ENCODE measurements at places on chromosomes 7 and 10. TPM values are rescaled to one million over a fixed set of nuclear protein-coding genes. Genes with fewer than 3 reads are reported as not detected.

The NKX1-2 gene
- not detected for polyA plus RNA-seq

The LRRC17 gene
- 0.90 TPM for polyA plus RNA-seq

The IL15RA gene
- polyA plus RNA-seq = 11.1 TPM

The AQP1 gene
- polyA plus RNA-seq = 16.2 TPM

The SKIDA1 gene
- polyA plus RNA-seq = 0.48 TPM

The OR6B1 gene
- polyA plus RNA-seq = not detected

GRCh38 chr10:3865565-3865964, 80.6 kb upstream of the KLF6 start:
- H3K27me3 ChIP-seq = no peaks in the 10 kb centered on the region
- no peak overlapping the region for H3K4me3 ChIP-seq
- DNase-seq = no peak
- H3K27ac ChIP-seq = no peak overlapping the region

GRCh38 chr10:78805176-78805575, 263.6 kb upstream of the ZMIZ1 start:
- H3K36me3 ChIP-seq = no peaks in the 10 kb centered on the region
- H3K27ac ChIP-seq = no peak overlapping the region
- peaks cover 4% of the 10 kb centered on the region for H3K4me1 ChIP-seq
- H3K4me3 ChIP-seq = no peak overlapping the region
- DNase-seq = no peak

DNA sequence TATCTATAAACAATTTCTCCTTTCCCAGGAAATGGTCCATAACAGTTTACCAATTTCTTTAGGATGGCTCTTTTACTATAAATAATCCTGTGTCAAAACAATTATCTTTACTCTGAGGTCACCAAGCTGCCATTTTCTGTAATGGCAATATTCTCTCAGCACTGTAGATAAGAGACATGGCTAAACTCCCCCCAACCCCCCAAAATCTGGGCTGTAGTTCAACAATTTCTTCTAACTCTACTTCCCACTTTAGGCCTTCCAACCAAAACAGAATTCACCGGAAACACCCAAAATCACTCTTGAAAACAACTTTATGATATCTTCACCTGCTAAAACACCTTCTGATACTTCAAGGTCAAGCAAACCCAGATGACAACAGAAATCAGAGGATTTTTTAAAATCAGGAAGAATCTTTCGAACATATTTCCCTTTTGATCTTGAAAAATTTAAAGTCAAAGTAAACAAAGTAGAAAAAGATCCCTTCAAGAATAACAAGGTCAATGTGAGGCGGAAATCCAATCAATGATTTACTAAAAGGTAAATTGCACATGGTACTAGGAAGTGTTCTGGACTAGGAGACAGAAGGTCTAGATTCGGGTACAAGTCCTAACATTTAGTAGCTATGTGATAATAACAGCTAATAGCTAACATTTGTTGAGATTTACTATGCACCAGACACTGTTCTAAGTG, 176.8 kb downstream of the CPEB3 start:
- DNase-seq = no peak
- no peaks in the 10 kb centered on the region for H3K4me1 ChIP-seq
- no peak overlapping the region for H3K27ac ChIP-seq
- no peaks in the 10 kb centered on the region for H3K27me3 ChIP-seq

GRCh38 chr7:82109288-82109687, 334.3 kb downstream of the CACNA2D1 start:
- H3K27ac ChIP-seq = no peak overlapping the region
- no peaks in the 10 kb centered on the region for H3K27me3 ChIP-seq

- H3K27ac ChIP-seq = peak overlapping the region; percentile 90
- no peaks in the 10 kb centered on the region for H3K36me3 ChIP-seq
- H3K27me3 ChIP-seq = no peaks in the 10 kb centered on the region
- peaks cover 40% of the 10 kb centered on the region for H3K4me1 ChIP-seq
Measured at GRCh38 chr7:37342688-37343471, 105.8 kb downstream of the ELMO1 start.

DNA sequence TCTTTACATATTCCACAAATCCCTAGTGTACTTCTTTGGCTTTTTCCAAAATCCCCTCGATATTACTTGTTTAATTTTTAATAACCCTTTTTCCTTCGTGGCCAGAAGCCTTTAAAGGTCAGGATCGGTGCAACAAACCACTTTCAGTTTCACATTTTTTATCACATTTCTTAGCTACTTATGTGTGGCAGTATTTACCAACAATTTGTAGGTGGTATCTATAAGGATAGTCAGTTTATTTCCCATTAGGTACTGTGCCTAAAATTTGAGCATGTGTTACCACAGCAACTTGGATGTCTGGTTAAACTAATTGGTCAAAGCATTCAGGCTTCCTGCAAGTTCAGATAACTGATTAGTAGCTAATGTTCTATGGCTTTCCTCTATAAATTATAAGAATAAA, 104.9 kb downstream of the CDK14 start:
- no peak overlapping the region for H3K4me3 ChIP-seq
- H3K27ac ChIP-seq = no peak overlapping the region
- peaks cover 10% of the 10 kb centered on the region for H3K4me1 ChIP-seq
- DNase-seq = no peak
- H3K36me3 ChIP-seq = no peaks in the 10 kb centered on the region

- H3K4me3 ChIP-seq = no peak overlapping the region
- no peaks in the 10 kb centered on the region for H3K27me3 ChIP-seq
- DNase-seq = no peak
Measured at GRCh38 chr7:105330526-105330925, 58.2 kb downstream of the SRPK2 start.

DNA sequence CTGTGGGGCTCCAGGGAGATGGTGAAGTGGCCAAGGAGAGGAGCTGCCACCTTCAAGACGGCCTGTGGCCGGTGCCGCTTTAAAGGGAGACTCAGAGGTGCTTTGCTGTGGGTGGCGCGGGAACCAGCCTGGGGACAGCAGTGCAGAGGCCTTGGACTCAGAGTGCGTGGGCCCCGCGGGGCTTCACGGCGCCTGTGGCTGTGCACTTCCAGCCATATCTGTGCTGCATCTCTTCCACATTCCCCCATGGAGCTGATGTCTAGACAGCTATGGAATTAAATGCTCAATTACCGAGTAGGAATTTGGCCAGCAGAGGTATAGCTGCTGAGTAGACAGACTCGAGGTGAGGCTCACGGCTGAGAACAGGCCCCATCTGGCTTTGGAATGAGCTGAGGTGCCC, 41.7 kb downstream of the HTRA1 start:
- no peak overlapping the region for H3K27ac ChIP-seq
- H3K4me3 ChIP-seq = no peak overlapping the region
- no peaks in the 10 kb centered on the region for H3K27me3 ChIP-seq

GRCh38 chr7:45295222-45295621, 137.6 kb downstream of the RAMP3 start:
- H3K27me3 ChIP-seq = no peaks in the 10 kb centered on the region
- no peaks in the 10 kb centered on the region for H3K4me1 ChIP-seq
- no peak overlapping the region for H3K4me3 ChIP-seq
- DNase-seq = no peak
- H3K36me3 ChIP-seq = no peaks in the 10 kb centered on the region

DNA sequence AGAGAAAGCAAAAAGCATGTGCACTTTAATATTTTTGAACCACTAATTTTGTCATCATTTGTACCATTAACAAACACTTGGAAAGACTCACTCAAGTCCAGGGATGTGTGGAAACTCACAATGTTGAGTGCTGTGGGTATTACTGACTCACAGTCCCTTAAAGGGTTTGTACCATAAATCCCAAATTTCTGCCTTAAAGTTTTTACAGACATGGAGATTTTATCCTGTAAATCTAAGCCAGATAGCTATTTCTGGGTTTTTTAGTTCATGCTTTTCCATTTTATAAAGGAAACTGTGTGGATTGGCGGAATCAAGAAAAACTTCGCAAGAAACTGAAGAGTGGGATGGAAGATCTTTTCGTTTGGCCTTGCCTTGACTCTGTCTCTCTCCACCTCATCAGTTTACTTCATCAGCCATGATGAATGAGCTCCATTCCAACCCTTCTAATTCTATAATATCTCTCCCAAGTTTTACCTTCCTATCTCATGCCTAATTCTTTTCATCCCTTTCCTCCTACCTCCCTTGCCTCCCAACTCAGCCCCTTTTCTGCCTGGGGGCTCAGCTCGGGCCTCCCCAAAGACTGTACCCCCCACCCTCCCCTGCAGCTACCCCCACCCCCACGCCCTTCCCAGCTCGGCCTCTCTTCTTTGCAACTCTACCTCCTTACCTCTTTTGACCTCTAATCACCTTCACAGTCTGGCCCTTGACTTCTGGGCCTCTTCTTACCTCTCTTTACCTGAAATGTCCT, 218.5 kb upstream of the MKLN1 start:
- no peak for DNase-seq
- H3K4me1 ChIP-seq = peaks cover 60% of the 10 kb centered on the region
- peak overlapping the region; percentile 98 for H3K27ac ChIP-seq

- no peak overlapping the region for H3K27ac ChIP-seq
- no peak overlapping the region for H3K4me3 ChIP-seq
Measured at GRCh38 chr10:71504570-71504969, 107.8 kb downstream of the CDH23 start.

DNA sequence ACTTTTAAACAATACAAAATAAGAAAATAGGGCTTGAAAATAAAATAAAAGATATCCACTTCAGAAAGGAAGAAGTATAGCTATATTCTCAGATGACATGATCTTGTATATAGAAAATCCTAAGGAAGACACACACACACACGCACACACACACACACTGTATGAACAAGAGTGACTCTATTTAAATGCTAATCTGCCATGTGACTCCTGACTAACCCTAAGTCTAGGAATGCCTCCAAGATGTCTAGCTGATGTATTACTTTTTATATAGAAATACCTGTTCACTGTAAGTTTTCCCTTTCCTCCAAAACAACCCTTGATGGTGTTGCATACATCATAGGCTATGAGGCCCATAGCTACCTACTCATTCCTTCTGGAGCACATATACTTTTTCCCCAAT, 173.1 kb upstream of the LRRTM3 start:
- no peak overlapping the region for H3K27ac ChIP-seq
- DNase-seq = no peak
- no peaks in the 10 kb centered on the region for H3K36me3 ChIP-seq
- no peaks in the 10 kb centered on the region for H3K27me3 ChIP-seq
- no peaks in the 10 kb centered on the region for H3K4me1 ChIP-seq
- H3K4me3 ChIP-seq = no peak overlapping the region

- H3K4me3 ChIP-seq = no peak overlapping the region
- DNase-seq = no peak
- no peaks in the 10 kb centered on the region for H3K4me1 ChIP-seq
- no peak overlapping the region for H3K27ac ChIP-seq
- no peaks in the 10 kb centered on the region for H3K27me3 ChIP-seq
Measured at GRCh38 chr10:31072451-31072850, 40.8 kb upstream of the ZNF438 start.

- no peaks in the 10 kb centered on the region for H3K36me3 ChIP-seq
- H3K4me3 ChIP-seq = no peak overlapping the region
- H3K27ac ChIP-seq = no peak overlapping the region
- no peaks in the 10 kb centered on the region for H3K27me3 ChIP-seq
Measured at GRCh38 chr7:4274286-4274685, 407.8 kb upstream of the FOXK1 start.

DNA sequence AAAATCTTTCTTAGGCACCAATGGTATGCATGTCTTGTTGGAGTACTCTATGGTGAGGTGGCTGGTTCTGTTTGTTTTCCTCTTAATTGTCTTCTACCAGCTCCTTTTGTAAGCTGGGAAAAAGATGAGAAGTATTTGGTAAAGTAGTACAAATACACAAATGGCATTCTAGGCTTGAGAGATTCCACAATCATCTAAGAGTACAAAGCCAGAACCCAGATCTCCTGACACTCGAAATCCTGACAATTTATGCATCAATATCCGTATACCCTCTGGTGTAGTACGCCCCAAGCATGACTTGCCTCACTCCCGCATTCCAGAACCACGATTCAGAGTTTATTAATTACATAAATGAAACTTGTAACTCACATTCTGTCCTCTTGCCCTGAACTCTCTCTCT, 43.5 kb downstream of the CDCA7L start:
- H3K4me3 ChIP-seq = no peak overlapping the region
- H3K4me1 ChIP-seq = peaks cover 14% of the 10 kb centered on the region
- H3K36me3 ChIP-seq = peaks cover 77% of the 10 kb centered on the region
- DNase-seq = no peak

Data from spleen (tissue), 13 donors.